ENCODE measurements at places on chromosomes 5 and 9. TPM values are rescaled to one million over a fixed set of nuclear protein-coding genes. Genes with fewer than 3 reads are reported as not detected.
A peak's percentile ranks its signal among the peaks of the same experiment; 100 is the strongest.

IL3 gene
- total RNA-seq: not detected

CNOT6 gene
- 16.4 TPM for total RNA-seq

CTNND2 gene
- 0.24 TPM for total RNA-seq

VCP gene
- 187 TPM for total RNA-seq

SELENOP gene
- total RNA-seq: 219 TPM

ZDHHC11B gene
- 5.9 TPM for total RNA-seq

FOXD4L3 gene
- total RNA-seq: not detected

GRCh38 chr5:179265514-179266290, 79.6 kb downstream of the ADAMTS2 start:
- H3K4me1 ChIP-seq: no peaks in the 10 kb centered on the region
- H3K27ac ChIP-seq: peak overlapping the region; percentile 75
- H3K36me3 ChIP-seq: no peaks in the 10 kb centered on the region

- H3K27ac ChIP-seq: no peak overlapping the region
- no peaks in the 10 kb centered on the region for H3K4me1 ChIP-seq
Observed at GRCh38 chr5:22053195-22053594, 799.9 kb downstream of the CDH12 start.

DNA sequence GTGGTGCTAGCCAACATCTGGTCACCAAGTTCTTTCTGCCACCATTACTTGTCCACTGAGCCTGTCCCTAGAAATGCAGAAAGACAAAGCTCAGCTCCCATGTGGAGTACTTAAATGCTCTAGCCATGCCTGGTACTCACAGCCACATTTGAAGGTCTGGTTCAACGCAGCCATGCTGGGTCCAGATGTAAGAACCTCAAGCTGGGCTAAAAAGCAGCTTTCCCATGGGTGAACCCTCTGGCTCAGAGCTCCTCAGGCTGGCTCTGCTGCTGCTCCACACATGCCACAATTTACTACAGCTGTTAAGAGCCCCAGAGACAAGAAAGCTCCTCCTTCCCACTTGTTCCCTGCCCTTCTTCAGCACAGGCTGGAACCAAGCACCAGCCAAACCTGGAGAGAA, 97.1 kb upstream of the LRRTM2 start:
- H3K27me3 ChIP-seq: no peaks in the 10 kb centered on the region
- no peaks in the 10 kb centered on the region for H3K36me3 ChIP-seq
- peak overlapping the region; percentile 5 for H3K27ac ChIP-seq
- H3K4me3 ChIP-seq: no peak overlapping the region

DNA sequence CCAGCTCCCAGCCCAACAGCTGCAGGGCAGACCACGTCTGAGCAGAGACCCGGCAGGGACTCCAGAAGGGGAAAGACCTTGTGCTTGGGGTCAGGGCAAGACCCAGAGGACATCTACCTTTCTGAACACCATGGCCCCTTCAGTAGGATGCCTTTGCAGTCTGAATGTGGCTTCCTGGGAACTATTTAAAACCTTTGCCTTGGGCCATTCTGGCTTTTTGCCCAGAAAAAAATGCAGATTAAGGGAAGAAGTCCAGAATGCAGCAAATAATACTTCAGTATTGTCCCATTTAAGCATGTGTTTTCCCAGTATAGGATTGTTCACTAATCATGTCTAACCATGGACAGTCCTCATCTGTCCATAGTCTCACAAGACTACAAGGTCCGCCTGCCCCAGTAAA, 67.5 kb upstream of the ERCC6L2 start:
- peaks cover 5% of the 10 kb centered on the region for H3K4me1 ChIP-seq
- DNase-seq: no peak
- no peaks in the 10 kb centered on the region for H3K36me3 ChIP-seq
- H3K27me3 ChIP-seq: no peaks in the 10 kb centered on the region
- no peak overlapping the region for H3K4me3 ChIP-seq

DNA sequence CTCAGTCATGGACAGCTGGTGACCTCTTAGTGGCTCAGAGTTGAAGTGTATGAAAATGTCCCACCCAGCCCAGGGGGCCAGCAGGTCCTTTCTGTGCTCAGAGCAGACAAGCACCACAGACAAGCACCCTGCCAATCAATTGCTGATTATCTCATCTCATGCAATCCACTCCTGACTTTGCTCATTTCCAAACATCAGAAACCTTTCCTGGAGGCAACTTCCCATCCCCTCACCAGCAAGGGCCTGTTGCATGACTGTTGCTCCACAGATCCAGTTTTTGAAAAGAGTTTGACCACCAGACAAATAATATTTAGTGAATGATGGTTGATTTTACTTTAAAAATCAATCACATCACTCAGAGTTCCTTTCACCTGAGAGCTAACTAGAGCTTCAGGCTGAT, 397.3 kb upstream of the KLF4 start:
- no peaks in the 10 kb centered on the region for H3K27me3 ChIP-seq
- no peak overlapping the region for H3K27ac ChIP-seq
- no peaks in the 10 kb centered on the region for H3K4me1 ChIP-seq
- DNase-seq: no peak
- H3K36me3 ChIP-seq: no peaks in the 10 kb centered on the region
- H3K4me3 ChIP-seq: no peak overlapping the region

DNA sequence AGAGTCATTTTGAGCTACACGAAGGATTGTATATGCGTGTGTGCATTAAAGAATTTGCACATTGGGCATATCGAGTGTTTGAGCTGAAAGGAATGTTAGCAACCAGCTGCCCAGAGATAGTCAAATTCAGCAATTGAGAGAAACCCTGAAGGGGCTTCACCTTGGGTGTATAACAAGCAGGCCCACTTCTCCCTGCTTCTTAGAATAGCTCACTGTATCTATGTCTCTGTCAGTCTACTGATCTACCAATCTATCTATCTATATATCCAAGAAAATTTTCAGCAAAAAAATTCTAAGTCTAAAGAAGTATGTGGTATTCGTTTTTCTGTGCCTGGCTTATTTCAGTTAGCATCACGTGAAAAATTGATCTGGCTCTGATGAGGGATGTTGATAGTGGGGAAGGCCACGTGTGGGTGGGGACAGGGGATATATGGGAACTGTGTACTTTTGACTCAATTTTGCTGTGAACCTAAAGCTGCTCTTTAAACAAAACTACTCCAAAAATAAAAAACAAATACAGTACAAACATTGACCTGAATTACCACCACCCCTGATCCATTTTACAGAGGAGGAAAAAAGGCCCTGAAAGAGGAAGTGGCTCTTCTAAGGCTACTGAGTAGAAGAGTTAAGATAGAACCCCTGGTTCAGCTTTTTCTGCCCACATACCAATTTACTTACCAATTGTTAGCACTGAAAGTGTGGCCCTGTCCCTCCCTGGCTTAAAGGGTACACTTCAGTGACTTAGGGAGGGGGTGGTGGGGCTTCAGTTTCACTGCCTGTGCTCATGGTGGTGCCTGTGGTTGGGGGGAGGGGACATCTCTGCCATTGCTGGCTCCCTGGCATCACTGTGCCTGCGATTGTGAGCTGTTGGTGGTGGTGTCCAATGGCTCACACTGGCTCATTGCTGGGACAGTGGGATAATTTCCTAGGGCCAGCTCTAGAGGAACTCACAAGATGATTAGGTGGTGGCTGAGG, 141.8 kb downstream of the DOCK2 start:
- no peak overlapping the region for H3K4me3 ChIP-seq
- no peaks in the 10 kb centered on the region for H3K27me3 ChIP-seq
- H3K27ac ChIP-seq: no peak overlapping the region
- no peak for DNase-seq
- H3K4me1 ChIP-seq: no peaks in the 10 kb centered on the region

GRCh38 chr5:166602271-166602670, 1689.2 kb upstream of the WWC1 start:
- no peak overlapping the region for H3K4me3 ChIP-seq
- no peak overlapping the region for H3K27ac ChIP-seq
- no peaks in the 10 kb centered on the region for H3K4me1 ChIP-seq

DNA sequence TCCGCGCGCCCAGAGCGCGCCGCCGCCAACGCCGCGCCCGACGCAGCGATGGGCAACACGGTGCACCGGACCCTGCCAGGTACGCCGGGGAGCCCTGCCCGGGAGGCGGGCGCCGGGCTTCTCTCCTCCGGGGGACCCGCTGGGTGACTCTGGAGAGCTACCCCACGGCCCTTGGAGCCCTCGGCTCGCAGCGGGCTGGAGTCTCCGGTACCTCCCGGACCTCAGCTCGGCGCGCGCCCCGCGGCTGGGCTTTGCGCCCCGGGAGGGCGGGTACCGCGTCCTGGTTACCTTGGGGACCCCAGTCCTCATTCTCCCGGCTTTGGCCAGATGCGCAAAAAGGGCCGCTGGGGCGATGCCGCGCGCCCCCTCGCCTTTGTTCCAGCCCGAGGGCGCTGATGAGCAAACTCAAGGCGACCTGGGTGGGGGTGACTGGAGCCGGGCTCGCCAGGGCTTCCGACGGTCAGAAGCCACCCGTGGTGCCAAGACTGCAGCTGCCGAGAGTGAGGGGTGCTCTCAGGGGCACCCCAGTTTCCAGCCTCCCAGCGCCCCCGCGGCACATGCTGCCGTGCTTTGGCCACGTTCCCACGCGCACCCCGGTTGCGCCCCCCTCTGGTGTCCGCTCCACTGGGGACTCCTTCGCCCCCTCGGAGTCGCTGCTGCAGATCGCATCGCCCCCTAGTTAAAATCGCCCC, 442 bp downstream of the NEURL1B start:
- DNase-seq: peak; percentile 45
- H3K27me3 ChIP-seq: no peaks in the 10 kb centered on the region
- no peaks in the 10 kb centered on the region for H3K4me1 ChIP-seq

- peaks cover 11% of the 10 kb centered on the region for H3K36me3 ChIP-seq
- no peaks in the 10 kb centered on the region for H3K4me1 ChIP-seq
- no peak overlapping the region for H3K4me3 ChIP-seq
Observed at GRCh38 chr5:36168737-36169136, 16.8 kb downstream of the SKP2 start.

- no peaks in the 10 kb centered on the region for H3K36me3 ChIP-seq
- no peaks in the 10 kb centered on the region for H3K4me1 ChIP-seq
- no peak for DNase-seq
- no peaks in the 10 kb centered on the region for H3K27me3 ChIP-seq
Observed at GRCh38 chr5:129629575-129629974, 118.3 kb upstream of the MINAR2 start.

DNA sequence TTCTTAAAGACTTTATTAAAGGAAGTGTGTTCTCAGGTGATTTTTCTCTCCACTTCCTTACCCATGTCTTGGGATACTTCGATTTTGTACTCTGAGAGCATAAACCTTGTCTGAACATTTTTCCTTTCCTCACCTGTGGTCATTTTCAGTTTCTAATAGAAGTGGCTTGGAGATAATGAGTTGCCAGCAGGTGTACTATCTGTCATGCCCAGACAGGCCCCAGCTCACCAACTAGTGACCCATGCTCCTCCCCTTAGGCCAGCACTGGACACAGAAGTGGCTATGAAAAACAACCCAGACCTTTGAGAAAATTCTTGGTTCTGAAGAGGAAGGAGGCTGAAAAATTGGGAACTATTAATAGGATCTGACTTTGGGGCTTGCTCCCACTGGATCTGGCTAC, 49.2 kb upstream of the SMIM32 start:
- no peak overlapping the region for H3K4me3 ChIP-seq
- H3K27ac ChIP-seq: no peak overlapping the region
- DNase-seq: no peak
- H3K36me3 ChIP-seq: no peaks in the 10 kb centered on the region
- H3K4me1 ChIP-seq: no peaks in the 10 kb centered on the region

- no peak for DNase-seq
- no peak overlapping the region for H3K4me3 ChIP-seq
- H3K27ac ChIP-seq: no peak overlapping the region
- H3K27me3 ChIP-seq: no peaks in the 10 kb centered on the region
- no peaks in the 10 kb centered on the region for H3K4me1 ChIP-seq
- H3K36me3 ChIP-seq: no peaks in the 10 kb centered on the region
Observed at GRCh38 chr9:120663380-120663779, 50.9 kb downstream of the MEGF9 start.

DNA sequence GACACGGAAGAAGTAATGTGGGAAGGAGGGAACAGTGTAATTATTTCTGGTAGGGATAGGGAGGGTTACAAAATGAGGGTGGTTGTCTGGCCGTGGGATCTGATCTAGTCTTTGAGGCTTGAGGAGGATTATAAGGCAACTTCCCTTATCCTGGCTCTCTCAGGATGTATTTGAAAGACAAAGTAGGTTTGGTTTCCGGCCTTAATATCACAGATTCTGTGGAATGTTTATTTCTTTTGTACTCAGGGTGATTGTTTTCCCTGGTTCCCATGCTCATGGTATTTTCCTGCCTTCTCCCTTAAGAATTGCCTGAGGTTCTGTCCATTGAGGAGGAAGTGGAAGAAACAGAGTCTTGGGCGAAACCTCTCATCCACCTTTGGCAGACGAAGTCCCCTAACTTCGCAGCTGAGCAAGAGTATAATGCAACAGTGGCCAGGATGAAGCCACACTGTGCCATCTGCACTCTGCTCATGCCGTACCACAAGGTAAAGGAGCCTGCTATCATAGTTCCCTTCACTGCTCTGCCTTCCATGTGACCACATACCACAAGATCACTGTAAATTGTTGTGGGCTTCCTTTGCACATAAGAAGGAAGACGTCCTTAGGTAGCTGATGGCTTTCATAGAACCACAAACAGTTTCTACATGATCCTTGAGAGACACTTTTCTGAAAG, 253.8 kb downstream of the KDM4C start:
- no peak overlapping the region for H3K27ac ChIP-seq
- H3K27me3 ChIP-seq: no peaks in the 10 kb centered on the region
- peaks cover 3% of the 10 kb centered on the region for H3K4me1 ChIP-seq
- H3K36me3 ChIP-seq: peaks cover 1% of the 10 kb centered on the region
- DNase-seq: no peak

GRCh38 chr5:168165977-168166376, 125.5 kb upstream of the WWC1 start:
- no peak overlapping the region for H3K4me3 ChIP-seq
- no peaks in the 10 kb centered on the region for H3K4me1 ChIP-seq
- DNase-seq: no peak
- no peak overlapping the region for H3K27ac ChIP-seq

- DNase-seq: no peak
- no peaks in the 10 kb centered on the region for H3K36me3 ChIP-seq
- H3K27ac ChIP-seq: no peak overlapping the region
- no peaks in the 10 kb centered on the region for H3K4me1 ChIP-seq
- no peak overlapping the region for H3K4me3 ChIP-seq
Observed at GRCh38 chr5:67887748-67888161, 327.8 kb upstream of the PIK3R1 start.

- H3K27ac ChIP-seq: no peak overlapping the region
- no peak overlapping the region for H3K4me3 ChIP-seq
- no peaks in the 10 kb centered on the region for H3K4me1 ChIP-seq
- H3K27me3 ChIP-seq: no peaks in the 10 kb centered on the region
- H3K36me3 ChIP-seq: peaks cover 1% of the 10 kb centered on the region
Observed at GRCh38 chr9:99954819-99955218, 48.4 kb downstream of the STX17 start.
